A549 treated with CpdA at 1 μM for 4 hours (cell line): ENCODE measurements at places on chromosomes 11 and 22. TPM values are rescaled to one million over a fixed set of nuclear protein-coding genes. Genes with fewer than 3 reads are reported as not detected.

TMEM134 gene
- total RNA-seq, result 42.5 to 61.2 TPM (median 52.1 TPM) in 5 replicates

ZNRF3 gene
- total RNA-seq, result 5.0 to 5.9 TPM (median 5.5 TPM) in 5 replicates

VWCE gene
- 0.55 to 0.91 TPM (median 0.64 TPM) in 5 replicates for total RNA-seq

GDPD4 gene
- not detected in 5 replicates for total RNA-seq

TREH gene
- not detected in 5 replicates for total RNA-seq

LARGE1 gene
- total RNA-seq, result 3.4 to 4.7 TPM (median 4.1 TPM) in 5 replicates

SLC22A8 gene
- not detected in 5 replicates for total RNA-seq

SMIM35 gene
- not detected in 5 replicates for total RNA-seq

ASCC2 gene
- 28.9 to 30.8 TPM (median 29.5 TPM) in 5 replicates for total RNA-seq

ZDHHC5 gene
- 69.2 to 78.2 TPM (median 74.6 TPM) in 5 replicates for total RNA-seq

BRD1 gene
- total RNA-seq, result 13.7 to 14.9 TPM (median 14.3 TPM) in 5 replicates
